Pancreas (tissue), 10 donors: ENCODE measurements at places on chromosomes 2 and 18. TPM values are rescaled to one million over a fixed set of nuclear protein-coding genes. Genes with fewer than 3 reads are reported as not detected.

SCN3A gene
- total RNA-seq: 0.32 TPM

HS6ST1 gene
- 26.6 TPM for total RNA-seq

FBXO48 gene
- total RNA-seq: 0.60 TPM

GALR1 gene
- 0.05 TPM for total RNA-seq

DIPK1C gene
- total RNA-seq: not detected

GRCh38 chr2:125280265-125280664 is 1255.2 kb downstream of the CNTNAP5 start:
- no peak for DNase-seq

DNA sequence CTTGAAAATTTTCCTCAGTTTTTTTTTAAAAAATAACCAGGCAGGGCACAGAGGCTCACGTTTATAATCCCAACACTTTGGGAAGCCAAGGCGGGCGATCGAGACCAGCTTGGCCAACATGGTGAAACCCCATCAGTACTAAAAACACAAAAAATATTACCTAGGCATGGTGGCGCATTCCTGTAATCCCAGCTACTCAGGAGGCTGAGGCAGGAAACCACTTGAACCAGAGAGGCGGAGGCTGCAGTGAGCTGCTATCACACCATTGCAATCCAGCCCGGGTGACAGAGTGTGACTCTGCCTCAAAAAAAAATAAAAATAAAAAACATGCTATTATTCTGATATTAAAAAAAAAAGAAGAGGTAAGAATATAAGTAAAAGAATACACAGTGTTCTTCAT is 191.0 kb downstream of the ZEB2 start:
- no peak for DNase-seq

DNA sequence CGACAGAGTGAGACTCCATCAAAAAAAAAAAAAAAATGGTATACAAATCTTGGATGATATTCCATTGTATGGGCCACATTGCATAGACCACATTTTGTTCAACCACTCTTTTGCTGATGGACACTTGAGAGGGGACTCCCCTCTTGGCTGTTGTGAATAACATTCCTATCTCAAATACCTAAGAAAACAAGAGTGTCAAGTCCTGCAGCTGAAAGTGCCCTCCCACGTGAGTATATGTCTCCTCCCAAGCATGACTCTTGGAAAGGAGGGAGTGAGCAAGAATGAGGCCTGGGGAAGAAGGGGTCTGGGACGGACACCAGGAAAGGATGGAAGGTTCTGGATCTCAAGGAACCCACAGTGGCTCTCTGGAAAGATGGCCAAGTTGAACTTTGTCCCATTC is 36.0 kb upstream of the NPAS2 start:
- no peak for DNase-seq

- peak; percentile 44 for DNase-seq
Observed at GRCh38 chr2:121200011-121200347, 85.0 kb downstream of the TFCP2L1 start.

DNA sequence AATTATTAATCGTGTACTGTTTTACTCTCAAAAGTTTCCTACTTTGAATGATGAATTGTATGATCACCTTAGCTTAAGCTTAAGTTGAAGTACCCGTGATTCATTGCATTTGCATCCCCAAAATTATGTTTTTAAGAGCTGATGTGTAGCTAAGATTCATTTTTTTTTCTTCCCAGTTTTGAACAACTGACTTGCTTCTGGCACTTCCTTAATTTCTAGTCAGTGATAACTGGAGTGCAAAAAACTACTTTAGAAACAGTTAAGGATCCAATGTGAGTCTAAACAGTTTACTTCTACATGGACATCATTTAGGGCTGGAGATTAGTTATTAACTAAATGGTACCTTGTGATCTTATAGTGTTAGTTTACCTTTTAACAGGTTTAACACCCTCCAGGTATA is 124.0 kb upstream of the CAVIN2 start:
- DNase-seq: no peak

DNA sequence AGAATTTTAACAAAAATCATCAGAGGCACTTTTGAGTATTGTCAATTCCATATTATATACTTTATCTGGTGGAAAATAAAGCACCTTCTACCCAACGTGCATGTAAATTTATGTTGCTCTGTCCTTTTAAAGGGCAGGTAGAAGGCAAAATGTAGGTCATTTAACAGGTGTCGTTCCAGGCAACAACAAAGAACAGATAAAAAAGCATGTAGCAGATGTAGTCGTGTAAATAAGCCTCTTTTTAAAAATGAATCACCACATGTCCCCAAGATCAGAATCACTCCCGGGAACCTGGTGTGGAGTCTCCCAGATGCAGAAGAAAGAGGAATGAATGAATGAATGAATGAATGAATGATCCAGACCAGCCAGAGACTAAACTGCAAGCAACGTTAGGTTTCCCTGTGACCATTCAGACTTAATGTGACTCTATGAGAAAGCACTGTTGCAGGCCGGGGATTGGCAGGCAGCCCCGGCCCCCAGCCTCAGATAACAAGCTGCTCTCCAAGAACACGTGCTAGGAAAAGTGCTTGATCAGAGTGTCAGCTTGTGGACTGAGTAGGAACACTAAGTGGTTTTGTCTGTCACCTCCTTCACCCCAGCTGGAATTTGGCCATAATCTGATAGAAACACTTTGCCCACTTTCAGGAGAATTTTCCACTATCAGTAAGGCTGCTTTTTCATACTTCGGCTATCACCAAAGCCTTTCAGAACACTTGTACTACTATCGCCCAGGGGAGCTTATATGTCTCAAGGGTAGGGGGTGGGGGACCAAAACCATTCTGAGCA is 100.6 kb downstream of the CDK15 start:
- DNase-seq: no peak

DNA sequence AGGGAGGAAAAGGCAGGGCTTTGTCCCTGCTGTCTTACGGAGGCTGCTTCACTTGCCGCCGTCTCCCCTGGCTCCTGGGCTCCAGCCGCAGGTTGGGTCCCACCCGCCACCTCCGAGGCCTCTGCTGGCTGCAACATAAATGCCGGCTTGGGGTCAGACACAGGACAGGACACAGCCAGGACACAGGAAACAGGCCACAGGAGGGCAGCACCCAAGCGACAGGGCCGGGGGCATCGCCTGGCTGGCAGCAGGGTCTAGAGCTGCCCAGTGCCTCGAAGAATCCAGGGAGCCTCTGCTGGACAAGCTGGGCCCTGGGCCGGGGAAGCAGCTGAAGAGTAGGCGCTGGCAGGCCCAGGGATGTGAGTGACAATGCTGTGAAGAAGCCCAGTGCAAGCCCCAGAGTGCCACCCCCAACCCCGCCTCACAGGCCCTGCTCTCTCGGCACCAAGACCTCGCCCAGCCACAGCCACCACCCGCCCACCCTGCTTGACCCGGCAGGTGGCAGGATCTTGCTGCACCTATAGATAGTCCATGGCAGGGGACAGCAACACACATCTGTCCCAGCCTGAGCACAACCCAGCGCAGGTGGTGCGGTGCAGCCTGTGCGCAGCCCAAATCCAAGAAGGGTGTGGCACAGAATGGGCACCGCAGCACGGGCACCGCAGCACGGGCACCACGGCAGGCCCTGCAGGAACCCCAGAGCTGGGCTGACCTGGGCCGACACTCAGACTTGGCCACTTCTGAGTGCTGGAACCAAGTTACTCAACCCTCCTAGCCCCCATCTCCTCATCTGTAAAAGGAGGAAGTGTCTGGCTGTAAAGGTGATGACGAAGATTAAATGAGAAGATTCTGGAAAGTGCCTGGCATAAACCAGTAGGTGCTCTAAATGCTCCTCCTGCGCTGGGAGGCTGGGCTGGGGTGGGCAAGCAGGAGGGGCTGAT is 55.6 kb downstream of the BIN1 start:
- peak; percentile 10 for DNase-seq

GRCh38 chr2:145655165-145655765 is 1135.3 kb upstream of the ZEB2 start:
- DNase-seq: no peak

DNA sequence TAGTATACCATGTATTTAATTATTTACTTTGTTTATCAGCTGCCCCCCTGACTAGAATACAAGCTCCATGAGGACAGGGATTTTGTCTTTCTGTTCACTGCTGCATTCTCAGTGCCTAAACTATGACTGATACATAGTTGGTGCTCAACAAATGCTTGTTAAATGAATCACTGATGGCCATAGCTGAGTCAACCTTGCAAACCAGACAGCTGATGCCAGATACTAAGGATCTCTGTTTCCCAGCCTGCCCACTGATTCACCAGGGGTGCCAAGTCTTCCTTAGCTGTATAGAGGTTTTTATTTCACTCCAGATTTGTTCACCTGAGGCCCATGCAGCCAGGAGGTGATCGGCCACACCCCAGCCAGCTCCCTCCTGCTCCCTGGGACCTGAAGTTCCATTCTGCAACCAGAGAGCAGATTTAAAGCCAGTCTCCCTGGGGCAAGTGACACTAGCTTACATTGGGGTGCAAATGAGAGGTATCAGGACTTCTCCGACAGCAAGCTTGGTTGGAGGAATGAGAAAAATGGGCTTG is 92.2 kb downstream of the C1QL2 start:
- DNase-seq: no peak

DNA sequence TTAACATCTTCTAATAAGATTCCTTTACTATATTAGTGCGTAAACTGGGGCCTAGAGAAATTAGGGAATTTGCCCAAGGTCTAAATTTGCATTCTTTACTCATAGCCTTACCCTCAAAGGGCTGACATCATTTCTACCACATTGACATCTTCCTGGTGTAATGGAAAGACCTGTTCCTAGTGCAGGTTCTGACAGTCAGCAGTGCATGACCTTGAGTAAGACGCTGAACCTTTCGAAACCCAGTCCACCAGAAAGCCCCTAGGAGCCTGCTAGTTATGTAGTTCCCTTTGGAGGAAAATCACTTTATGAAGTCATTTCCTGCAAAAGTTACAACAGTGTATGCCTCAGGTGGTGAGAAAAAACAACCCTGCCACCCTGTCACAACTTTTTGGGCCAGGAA is 388.3 kb downstream of the TNS1 start:
- no peak for DNase-seq

DNA sequence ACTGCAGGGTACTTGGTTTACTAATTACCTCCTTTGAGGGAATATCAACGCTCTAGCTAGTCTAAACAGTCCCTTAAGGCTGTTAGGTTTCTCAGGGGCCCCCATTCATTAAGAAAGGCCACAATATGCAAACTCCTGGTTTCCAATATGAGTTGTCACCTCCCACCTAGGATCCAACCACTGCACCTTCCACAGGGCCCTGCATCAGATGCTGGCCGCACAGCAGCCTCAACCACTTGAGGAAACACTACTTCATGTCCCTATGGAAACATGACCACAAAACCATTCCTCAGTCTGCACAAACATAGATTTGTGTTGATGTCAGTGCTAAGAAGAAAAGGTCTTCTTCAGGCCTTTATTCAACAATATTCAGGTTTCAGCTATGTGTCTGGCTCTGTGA is 40.9 kb downstream of the STAT4 start:
- DNase-seq: no peak

DNA sequence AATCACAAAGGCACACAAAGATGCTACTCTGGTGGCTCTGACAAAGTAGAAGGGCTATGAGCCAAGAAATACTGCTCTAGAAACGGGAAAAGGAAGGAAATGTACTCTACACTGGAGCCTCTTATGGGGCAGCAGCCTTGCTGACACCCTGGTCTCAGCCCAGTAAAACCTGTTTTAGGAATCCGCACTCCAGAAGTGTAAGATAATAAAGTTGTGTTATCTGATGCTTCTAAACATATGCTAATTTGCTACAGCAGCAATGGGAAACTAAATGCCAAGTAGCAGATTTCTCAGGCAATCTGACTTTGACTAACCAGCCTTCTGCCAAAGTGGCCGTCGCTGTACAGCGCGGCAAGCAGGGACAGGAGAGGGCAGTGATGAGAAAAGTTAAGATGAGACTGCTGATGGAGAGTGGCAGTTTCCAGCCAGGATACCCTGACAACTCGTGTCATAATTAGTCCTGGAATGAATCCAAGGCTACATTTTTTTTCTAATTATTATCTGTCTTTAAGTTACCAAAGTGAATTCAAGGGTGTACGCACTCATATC is 99.0 kb downstream of the NETO1 start:
- no peak for DNase-seq

DNA sequence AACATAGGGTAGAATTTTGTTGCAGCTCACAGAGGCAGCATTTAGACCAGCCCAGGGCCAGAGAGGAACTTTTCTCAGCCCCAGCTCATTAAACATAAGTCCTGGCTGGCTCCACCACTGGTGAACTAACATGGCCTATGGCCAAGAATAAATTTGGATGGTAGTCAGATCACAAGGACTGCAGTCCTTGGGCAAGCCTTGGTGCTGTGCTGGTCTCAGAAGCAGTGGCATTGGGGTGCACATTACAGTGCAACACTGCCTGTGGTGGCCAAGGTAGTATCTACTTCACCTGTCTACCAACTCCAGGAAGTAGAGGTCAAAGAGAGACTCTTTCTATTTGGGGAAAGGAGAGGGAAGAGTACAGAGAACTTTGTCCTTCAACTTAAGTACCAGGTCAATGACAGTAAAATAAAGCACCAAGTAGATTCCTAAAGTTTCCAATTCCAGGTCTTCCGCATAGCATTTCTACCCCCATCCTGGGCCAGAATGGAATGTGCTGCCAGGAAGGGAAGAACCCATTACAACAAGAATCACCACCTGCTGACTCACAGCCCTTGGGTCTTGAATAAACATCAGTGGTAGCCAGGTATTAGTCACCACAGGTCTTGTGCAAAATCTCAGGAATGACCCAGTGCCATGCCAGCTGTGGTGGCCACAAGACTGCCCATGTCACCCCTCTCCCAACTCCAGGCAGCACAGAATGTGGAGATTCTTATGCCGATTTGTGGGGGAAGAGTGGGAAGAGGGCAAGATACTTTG is 155.4 kb upstream of the FSIP2 start:
- no peak for DNase-seq

DNA sequence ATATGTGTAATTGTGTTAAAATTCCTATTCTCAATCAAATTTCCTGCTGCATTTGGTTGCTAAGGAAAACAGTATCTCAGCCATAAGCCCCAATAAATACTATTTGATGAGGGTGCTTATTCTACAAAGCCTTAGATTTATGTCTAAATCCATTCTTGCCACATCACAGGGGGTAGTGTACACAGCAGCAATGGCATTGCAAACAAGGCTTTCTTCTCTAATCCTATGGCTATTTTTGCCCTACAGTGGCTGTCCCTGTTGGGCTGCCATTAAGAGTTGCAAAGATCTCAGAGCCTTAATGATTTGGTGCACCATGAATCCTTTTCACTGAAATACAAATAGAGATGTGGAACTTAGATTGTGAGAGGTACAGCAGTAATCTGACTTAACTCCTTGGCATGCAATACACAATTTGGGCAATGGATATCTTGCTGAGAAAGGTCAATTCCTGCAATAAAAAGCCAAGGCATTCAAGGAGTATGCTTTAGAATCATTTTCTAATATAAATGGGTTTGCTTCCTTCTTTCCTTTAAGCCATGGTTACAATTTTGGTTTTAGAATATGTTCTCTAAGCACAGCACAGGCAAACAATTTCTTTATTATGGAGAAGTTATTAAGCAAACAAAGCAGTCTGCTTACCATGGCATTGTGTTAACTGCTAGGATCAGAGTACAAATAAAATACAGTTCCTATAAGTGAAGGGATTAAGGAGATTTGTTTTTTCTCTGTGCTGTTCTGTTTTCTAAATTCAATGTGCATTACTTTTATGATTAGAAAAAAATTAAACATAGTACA is 69.8 kb upstream of the CD302 start:
- no peak for DNase-seq
